Natural killer cell (primary cell): ENCODE measurements at places on chromosomes 12 and 14. TPM values are rescaled to one million over a fixed set of nuclear protein-coding genes. Genes with fewer than 3 reads are reported as not detected.

GRCh38 chr14:56888274-56888673 is 78.0 kb upstream of the OTX2 start:
- peaks cover 2% of the 10 kb centered on the region for H3K27me3 ChIP-seq
- no peaks in the 10 kb centered on the region for H3K36me3 ChIP-seq
- no peak for DNase-seq
- H3K4me1 ChIP-seq, result no peaks in the 10 kb centered on the region
- H3K4me3 ChIP-seq, result no peak overlapping the region
- H3K27ac ChIP-seq, result no peak overlapping the region

- no peak for DNase-seq
- H3K36me3 ChIP-seq, result no peaks in the 10 kb centered on the region
- H3K4me1 ChIP-seq, result no peaks in the 10 kb centered on the region
Measured at GRCh38 chr14:39877577-39878190, 445.5 kb upstream of the FBXO33 start.

DNA sequence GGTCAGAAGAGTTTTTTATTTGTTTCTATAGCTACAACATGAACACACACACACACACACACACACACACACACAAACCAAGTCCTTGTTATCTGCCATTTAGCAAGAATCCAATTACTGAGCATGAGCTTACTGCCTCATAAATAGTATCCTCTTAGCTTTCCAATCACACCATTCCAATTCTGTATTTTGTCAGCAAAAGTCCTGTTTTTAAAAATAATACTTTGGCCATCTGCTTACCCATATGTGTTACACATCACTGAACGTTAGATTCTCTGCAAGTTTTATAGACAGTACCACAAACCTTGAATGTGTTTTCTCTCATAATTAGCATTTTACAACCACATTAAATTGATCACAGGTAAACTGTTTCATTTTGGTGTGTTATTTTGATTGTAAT is 1905.4 kb upstream of the FLRT2 start:
- DNase-seq, result no peak
- H3K4me3 ChIP-seq, result no peak overlapping the region
- no peaks in the 10 kb centered on the region for H3K36me3 ChIP-seq
- no peak overlapping the region for H3K27ac ChIP-seq
- H3K4me1 ChIP-seq, result no peaks in the 10 kb centered on the region
- no peaks in the 10 kb centered on the region for H3K27me3 ChIP-seq

DNA sequence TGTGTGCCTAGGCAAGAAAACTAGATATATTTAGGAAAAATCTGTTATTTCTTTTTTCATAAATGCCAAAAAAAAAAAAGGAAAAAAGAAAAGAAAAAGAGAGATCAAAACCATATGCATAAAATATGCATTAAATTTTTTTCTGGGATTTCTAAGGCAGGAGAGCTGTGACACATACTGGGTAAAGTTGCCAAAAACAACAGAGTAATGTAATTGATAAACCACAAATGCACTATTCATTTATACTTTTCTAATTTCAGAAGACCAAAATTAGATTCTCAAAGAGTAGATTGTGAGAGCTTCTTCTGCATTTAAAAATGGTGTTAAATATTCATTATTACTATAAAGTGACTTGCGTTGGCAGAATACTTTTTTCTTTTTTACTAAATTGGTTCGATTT is 673.8 kb upstream of the MGAT4C start:
- no peaks in the 10 kb centered on the region for H3K36me3 ChIP-seq
- no peak for DNase-seq
- no peak overlapping the region for H3K4me3 ChIP-seq
- no peaks in the 10 kb centered on the region for H3K27me3 ChIP-seq
- H3K4me1 ChIP-seq, result no peaks in the 10 kb centered on the region

GRCh38 chr14:59229653-59230406 is 41.4 kb downstream of the DAAM1 start:
- H3K4me3 ChIP-seq, result no peak overlapping the region
- H3K36me3 ChIP-seq, result no peaks in the 10 kb centered on the region
- no peak for DNase-seq
- H3K27ac ChIP-seq, result no peak overlapping the region

GRCh38 chr14:104932676-104933631 is 8.3 kb downstream of the PLD4 start:
- peaks cover 5% of the 10 kb centered on the region for H3K27me3 ChIP-seq
- peak overlapping the region; percentile 23 for H3K4me3 ChIP-seq

- H3K36me3 ChIP-seq, result peaks cover 56% of the 10 kb centered on the region
- no peak for DNase-seq
- no peaks in the 10 kb centered on the region for H3K27me3 ChIP-seq
- H3K4me3 ChIP-seq, result no peak overlapping the region
- no peak overlapping the region for H3K27ac ChIP-seq
- H3K4me1 ChIP-seq, result no peaks in the 10 kb centered on the region
Measured at GRCh38 chr14:21467616-21468015, 9.1 kb downstream of the RAB2B start.

GRCh38 chr14:44388306-44388705 is 118.8 kb downstream of the FSCB start:
- no peaks in the 10 kb centered on the region for H3K4me1 ChIP-seq
- no peak for DNase-seq
- no peak overlapping the region for H3K4me3 ChIP-seq
- no peak overlapping the region for H3K27ac ChIP-seq

- no peak overlapping the region for H3K4me3 ChIP-seq
- H3K36me3 ChIP-seq, result peaks cover 3% of the 10 kb centered on the region
- DNase-seq, result no peak
- H3K27me3 ChIP-seq, result no peaks in the 10 kb centered on the region
Measured at GRCh38 chr12:57340104-57340503, 89.1 kb upstream of the STAC3 start.

- no peaks in the 10 kb centered on the region for H3K36me3 ChIP-seq
- no peaks in the 10 kb centered on the region for H3K4me1 ChIP-seq
- no peaks in the 10 kb centered on the region for H3K27me3 ChIP-seq
- H3K27ac ChIP-seq, result no peak overlapping the region
- DNase-seq, result no peak
Measured at GRCh38 chr12:89529738-89530137, 3.9 kb upstream of the POC1B start.

GRCh38 chr14:54348001-54348611 is 48.7 kb upstream of the CDKN3 start:
- no peak overlapping the region for H3K4me3 ChIP-seq
- no peaks in the 10 kb centered on the region for H3K4me1 ChIP-seq
- H3K27me3 ChIP-seq, result no peaks in the 10 kb centered on the region
- no peak overlapping the region for H3K27ac ChIP-seq
- H3K36me3 ChIP-seq, result no peaks in the 10 kb centered on the region

DNA sequence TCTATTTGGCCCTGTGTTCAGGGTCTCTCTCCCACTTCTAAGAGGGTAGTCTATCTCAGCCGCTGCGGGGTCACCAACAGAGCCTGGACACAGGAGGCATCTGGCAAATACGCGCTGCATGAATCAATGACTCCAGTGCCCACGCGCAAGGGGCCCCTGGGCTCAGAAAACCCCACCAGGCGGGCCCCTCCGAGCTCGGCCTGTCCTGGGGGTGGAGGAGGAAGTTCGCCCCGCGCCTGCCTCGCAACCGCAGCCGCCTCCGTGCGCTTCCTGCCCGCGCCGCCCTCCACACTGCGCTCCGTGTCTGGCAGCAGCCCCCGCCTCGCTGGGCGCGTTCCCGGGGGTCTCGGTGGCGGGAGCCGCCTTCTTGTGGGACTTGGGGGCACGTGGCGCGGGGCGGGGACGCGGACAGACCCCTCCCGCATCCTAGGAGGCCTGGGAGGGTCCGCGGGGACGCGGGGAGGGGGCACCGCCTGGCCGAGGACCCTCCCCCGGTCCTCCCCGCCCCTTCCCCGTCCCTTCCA is 811 bp upstream of the FBRSL1 start:
- no peaks in the 10 kb centered on the region for H3K27me3 ChIP-seq
- no peaks in the 10 kb centered on the region for H3K36me3 ChIP-seq
- H3K4me3 ChIP-seq, result peak overlapping the region; percentile 57
- peak overlapping the region; percentile 92 for H3K27ac ChIP-seq
- H3K4me1 ChIP-seq, result peaks cover 60% of the 10 kb centered on the region

DNA sequence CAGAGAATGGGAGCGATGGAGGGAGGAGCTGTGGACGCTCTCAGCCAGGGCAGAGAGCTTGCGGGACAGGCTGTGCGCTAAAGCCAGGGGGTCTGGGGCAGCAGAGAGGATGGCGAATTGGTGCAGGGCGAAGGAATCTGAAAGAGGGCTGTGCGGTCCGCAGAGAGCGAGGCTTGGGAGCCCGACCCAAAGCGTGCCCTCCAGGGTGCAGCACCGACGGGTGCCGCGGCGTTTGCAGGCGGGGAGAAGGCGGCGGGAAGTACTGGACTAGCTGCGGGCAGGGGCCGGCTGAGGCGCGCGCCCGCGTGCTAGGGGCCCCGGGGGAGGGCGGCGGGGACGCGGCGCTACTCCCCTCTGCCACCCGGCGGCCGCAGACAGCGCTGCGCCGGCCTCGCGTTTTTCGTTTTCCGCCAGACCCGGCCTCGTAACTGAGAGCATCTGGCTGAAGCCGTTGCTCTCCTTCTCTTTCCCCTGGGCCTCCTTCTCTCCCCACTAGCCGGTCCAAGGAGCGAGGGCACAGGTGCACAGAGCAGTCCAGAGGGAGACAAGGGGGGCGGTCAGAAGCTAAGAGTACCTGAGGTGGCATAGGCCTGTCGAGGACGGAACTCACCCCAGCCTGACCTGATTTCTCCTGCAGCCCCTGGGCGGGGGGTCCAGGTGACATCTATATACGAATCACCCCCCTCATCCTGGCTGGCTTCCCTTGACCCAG is 24.9 kb downstream of the SLC6A12 start:
- no peak overlapping the region for H3K4me3 ChIP-seq
- H3K36me3 ChIP-seq, result no peaks in the 10 kb centered on the region
- H3K27me3 ChIP-seq, result peaks cover 4% of the 10 kb centered on the region
- peak; percentile 44 for DNase-seq
- H3K27ac ChIP-seq, result no peak overlapping the region

- peaks cover 48% of the 10 kb centered on the region for H3K4me1 ChIP-seq
- no peak overlapping the region for H3K4me3 ChIP-seq
- no peaks in the 10 kb centered on the region for H3K36me3 ChIP-seq
- H3K27me3 ChIP-seq, result no peaks in the 10 kb centered on the region
- DNase-seq, result no peak
- H3K27ac ChIP-seq, result no peak overlapping the region
Measured at GRCh38 chr12:132480623-132481132, 9.3 kb upstream of the FBRSL1 start.

GRCh38 chr14:99146616-99147365 is 125.2 kb downstream of the BCL11B start:
- no peaks in the 10 kb centered on the region for H3K36me3 ChIP-seq
- H3K27ac ChIP-seq, result no peak overlapping the region
- H3K4me1 ChIP-seq, result no peaks in the 10 kb centered on the region
- no peaks in the 10 kb centered on the region for H3K27me3 ChIP-seq
- H3K4me3 ChIP-seq, result no peak overlapping the region

DNA sequence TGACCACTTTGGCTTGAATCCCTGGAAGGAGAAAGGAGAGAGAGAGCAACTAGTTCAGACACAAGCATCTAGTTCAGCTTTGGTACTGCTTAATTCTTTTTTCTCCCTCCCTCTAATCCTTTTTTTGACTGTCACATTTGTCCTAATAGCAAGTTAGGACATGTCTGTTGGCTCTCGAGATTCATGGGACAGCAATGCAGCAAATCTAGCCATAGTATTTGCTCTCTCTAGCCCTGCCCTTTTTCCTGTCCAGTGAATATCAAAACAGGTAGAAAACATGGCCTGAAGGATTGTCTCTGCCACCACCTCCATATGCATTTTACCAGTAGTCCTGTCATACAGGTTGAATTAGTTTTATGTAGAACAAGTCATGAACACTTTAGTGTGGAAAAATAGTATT is 116.4 kb downstream of the PTPRB start:
- H3K27me3 ChIP-seq, result no peaks in the 10 kb centered on the region
- no peaks in the 10 kb centered on the region for H3K4me1 ChIP-seq
- no peak overlapping the region for H3K4me3 ChIP-seq

- no peaks in the 10 kb centered on the region for H3K27me3 ChIP-seq
- H3K36me3 ChIP-seq, result peaks cover 3% of the 10 kb centered on the region
- peaks cover 41% of the 10 kb centered on the region for H3K4me1 ChIP-seq
- DNase-seq, result peak; percentile 51
Measured at GRCh38 chr12:31874961-31875608, 84.1 kb upstream of the RESF1 start.

GRCh38 chr12:44804068-44804467 is 72.0 kb downstream of the NELL2 start:
- DNase-seq, result no peak
- no peak overlapping the region for H3K27ac ChIP-seq
- H3K4me3 ChIP-seq, result no peak overlapping the region
- H3K4me1 ChIP-seq, result no peaks in the 10 kb centered on the region
- H3K36me3 ChIP-seq, result no peaks in the 10 kb centered on the region

GRCh38 chr14:90281261-90281660 is 24.9 kb downstream of the PSMC1 start:
- H3K27ac ChIP-seq, result no peak overlapping the region
- peaks cover 40% of the 10 kb centered on the region for H3K36me3 ChIP-seq
- H3K4me1 ChIP-seq, result no peaks in the 10 kb centered on the region
- DNase-seq, result no peak

- no peak overlapping the region for H3K27ac ChIP-seq
- H3K27me3 ChIP-seq, result no peaks in the 10 kb centered on the region
- H3K36me3 ChIP-seq, result no peaks in the 10 kb centered on the region
- H3K4me1 ChIP-seq, result no peaks in the 10 kb centered on the region
- DNase-seq, result no peak
Measured at GRCh38 chr14:90107789-90108188, 46.0 kb downstream of the KCNK13 start.

DNA sequence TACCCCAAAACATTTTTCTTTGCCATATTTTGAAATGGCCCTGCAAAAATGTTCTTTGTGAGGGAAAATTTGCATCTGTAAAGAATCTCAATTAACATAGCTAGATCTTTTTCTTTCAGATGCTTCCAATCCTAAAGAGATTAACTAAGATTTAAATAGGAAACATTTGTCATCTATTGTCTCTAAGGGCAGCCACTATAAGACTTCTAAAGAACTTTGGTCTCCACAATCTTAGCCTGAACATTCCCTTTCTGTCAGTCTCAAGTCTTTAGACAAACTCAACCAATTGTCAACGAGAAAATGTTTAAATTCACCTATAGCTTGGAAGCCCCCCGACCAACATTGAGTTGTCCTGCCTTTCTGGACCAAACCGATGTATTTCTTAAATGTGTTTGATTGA is 71.1 kb upstream of the RASSF8 start:
- no peak overlapping the region for H3K4me3 ChIP-seq
- DNase-seq, result no peak
- H3K4me1 ChIP-seq, result no peaks in the 10 kb centered on the region
- H3K36me3 ChIP-seq, result no peaks in the 10 kb centered on the region
- H3K27me3 ChIP-seq, result no peaks in the 10 kb centered on the region

DNA sequence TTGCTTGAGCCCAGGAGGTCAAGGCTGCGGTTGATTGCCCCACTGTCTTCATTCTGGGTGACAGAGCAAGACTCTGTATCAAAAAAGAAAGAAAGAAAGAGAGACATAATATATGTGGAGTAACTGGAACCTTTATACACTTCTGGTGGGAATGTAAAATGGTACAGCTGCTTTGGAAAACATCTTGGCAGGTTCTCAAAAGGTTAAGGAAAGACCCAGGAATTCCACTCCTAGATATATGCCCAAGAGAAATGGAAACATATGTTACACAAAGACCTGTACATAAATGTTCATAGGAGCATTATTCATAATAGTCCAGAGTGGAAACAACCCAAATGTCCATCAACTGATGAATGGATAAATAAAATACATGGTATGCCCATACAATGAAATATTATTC is 7.2 kb downstream of the RBMS2 start:
- H3K36me3 ChIP-seq, result no peaks in the 10 kb centered on the region
- H3K4me1 ChIP-seq, result no peaks in the 10 kb centered on the region
- H3K27ac ChIP-seq, result no peak overlapping the region
- no peak for DNase-seq

Gene SELPLG
- total RNA-seq, result 201 TPM

Gene BDKRB2
- total RNA-seq, result not detected

Gene FAIM2
- total RNA-seq, result not detected

Gene ANO4
- not detected for total RNA-seq

Gene HNF1A
- total RNA-seq, result not detected

Gene PIK3C2G
- total RNA-seq, result not detected

Gene RNU6-7
- total RNA-seq, result not detected

Gene LBHD2
- total RNA-seq, result not detected

Gene C14orf132
- total RNA-seq, result 0.07 TPM
